Hippocampal formation (tissue), 2 donors: ENCODE measurements at places on chromosomes 6 and 20.

DNA sequence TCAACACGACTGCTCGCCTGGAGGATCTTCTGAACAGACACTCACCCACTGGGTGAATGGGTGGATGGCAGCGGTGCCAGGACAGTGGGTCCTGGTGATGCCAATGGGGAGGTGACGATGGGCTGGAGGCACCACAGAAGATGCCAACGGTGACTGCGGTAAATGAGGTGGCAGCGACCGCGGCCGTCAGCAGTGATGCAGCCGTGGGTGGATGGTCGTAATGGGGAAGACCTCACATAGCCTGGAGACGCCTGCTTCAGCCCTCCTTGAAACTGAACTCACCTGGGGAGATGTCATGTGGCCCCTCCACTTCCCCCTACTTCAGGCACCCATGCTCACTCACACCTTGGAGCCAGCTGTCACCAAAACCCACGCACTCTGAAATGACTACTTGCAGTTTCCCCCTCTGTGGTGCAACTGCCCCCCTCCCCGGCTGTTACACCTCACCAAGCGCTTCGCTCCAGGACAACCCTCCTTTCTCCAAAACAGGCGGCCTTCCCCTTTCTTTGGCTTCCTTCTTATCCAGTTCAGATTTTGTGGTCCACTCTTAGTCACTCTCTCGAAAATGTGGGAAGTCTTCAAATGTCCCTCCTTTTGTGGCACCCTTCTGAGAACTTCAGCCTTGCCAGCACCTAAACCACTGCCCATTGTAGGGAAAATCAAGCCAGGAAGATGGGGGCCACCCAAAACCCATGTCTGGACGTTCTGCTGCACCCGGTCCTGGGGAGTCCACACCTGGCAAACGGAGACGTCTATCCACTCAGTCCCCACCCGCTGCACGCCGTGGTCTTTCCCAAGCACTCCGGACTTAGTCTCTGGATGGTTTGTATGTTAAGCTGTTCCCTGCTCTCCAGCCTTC lies 10.4 kb upstream of the ABHD16B start:
- DNase-seq: no peak

- DNase-seq: no peak
Observed at GRCh38 chr6:47303861-47304260, 5.8 kb downstream of the TNFRSF21 start.

DNA sequence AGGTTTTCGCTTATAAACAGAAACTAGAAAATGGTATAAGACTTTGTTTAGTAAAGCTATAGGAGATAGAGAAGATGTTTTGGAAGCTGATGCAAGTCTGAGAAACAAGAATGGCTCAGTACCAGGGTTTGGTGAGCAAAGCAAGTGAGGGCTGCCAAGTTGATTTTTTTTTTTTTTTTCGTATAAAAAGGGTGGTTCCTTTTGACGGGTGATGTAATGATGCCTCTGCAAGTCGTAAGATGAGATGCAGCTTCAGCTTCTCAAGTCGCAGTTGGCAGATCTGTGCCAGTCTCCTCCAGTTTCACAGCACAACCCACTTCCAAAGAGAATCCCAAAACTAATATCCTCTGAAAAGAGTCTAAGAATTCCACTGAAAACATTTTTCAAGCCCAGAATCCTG lies 252.8 kb upstream of the CDH4 start:
- DNase-seq: no peak

- no peak for DNase-seq
Observed at GRCh38 chr6:149567945-149568585, 1.9 kb downstream of the GINM1 start.

DNA sequence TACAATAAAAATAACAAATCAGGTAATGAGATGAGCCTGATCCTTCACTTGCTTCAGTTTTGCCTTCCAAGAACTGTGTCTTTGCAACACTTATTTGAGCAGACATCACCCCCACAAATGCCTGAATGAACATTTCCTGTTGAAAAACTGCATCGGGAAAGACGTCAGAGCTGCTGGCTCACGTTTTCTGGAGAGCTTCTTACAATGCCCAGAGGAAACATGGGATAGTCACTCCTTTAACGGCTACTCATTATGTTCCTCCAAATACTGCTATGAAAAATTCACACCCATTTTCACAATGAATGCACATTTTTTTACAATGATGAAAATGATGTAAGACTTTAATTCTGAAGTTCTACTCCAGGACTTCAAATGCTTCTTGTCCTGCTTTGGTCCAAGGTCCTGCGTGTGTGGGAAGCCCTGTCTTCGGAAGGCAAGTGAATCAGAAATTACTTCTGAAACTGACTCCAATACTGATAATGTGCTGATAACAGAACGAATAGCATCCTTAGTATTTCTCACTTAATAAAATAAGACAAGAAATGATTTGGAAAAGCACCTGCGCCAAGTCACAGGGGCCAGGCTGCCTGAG lies 238.0 kb downstream of the ANKRD60 start:
- no peak for DNase-seq

DNA sequence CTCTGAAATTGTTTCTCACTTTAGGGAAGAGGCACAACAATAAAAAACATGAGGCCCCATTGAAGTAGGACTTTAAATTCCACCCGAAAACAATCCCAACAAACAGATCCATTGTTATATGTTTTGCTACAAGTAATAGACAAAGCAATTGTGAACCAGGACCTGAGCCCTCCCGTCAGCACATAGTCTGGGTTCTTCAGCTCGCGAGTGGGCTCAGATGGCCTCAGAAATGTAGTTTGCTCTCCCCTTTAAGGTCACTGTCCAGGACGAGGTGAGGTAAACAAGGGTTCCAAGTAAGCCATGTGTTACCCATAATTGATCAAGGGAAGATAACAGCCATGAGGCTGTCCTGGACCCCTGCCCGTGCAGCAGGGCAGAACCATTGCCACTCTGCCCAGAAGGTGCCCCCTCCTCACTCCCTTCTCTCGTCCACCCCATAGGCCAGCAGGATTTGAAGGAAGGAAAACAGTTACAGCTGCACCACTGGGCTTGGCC lies 160.1 kb upstream of the QKI start:
- DNase-seq: peak; percentile 86

DNA sequence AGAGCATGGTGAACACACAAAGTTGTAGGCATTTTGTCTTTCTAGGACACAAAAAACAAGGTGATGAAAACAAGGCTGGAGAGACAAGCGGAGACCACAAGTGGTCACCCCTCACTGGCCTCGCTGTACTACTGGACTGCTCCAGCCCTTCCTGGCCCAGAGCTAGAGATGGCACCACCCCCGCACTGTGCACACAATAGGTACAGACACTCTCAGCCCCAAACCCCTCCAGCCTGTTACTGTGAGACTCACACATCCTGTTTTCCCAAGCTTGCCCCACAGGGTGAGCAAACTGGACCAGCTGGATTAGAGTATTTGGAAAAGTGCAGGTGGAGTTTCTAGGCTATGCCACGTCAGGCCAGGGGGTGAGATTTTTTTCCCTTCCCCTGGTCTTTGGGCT lies 8.4 kb upstream of the ZSWIM1 start:
- no peak for DNase-seq

GRCh38 chr6:98840996-98841513 lies 6.7 kb downstream of the POU3F2 start:
- no peak for DNase-seq

DNA sequence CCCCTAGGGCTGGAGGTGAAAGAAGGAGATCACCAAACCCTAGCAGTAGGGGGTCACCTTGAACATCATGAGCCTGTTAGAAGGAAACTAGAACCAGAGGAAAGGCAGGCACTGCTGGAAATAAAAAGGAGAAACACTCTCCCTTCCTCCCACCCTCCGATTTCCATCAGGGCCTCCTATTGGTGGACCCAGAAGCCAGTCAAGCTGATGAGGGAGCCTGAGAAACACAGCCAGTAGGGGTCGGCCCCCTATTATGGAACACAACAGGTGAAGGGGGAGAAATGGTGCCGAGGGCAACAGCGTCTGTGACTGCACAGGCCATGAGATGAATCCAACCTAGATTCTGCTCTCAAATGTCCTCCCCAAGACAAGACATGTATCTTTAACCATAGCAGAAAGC lies 156.1 kb upstream of the LRFN2 start:
- DNase-seq: no peak

GRCh38 chr6:145258122-145258521 lies 477.2 kb downstream of the EPM2A start:
- no peak for DNase-seq

- DNase-seq: peak; percentile 22
Observed at GRCh38 chr6:43608310-43608763, 20.7 kb downstream of the GTPBP2 start.

GRCh38 chr20:24816431-24816830 lies 132.6 kb upstream of the CST7 start:
- DNase-seq: no peak
